ENCODE measurements at places on chromosomes 5 and 9.
A peak's percentile ranks its signal among the peaks of the same experiment; 100 is the strongest.

- DNase-seq, result peak; percentile 5
Observed at GRCh38 chr9:36597412-36598178, 24.9 kb downstream of the MELK start.

GRCh38 chr5:668283-668995, 24.7 kb downstream of the TPPP start:
- DNase-seq, result no peak

- peak; percentile 8 for DNase-seq
Observed at GRCh38 chr9:7790022-7790818, 9.4 kb downstream of the DMAC1 start.

DNA sequence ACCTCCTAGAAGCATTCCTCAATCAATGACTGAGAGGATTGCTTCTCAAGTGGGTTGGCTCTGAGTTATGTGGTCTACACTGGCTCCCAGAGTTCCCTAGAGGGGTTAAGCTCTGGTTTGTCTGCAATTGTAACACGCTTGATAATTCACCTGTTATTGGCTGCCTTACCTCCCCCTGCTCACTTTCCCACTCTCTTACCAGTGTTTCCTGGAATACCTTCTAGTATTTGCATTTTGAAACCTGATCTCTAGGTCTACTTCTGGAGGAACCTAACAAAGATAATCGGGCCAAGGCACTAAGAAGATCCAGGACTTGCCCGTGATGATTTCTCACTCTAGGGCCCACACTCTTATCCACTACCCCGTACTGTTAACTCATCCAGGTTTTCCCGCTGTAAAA, 110.1 kb upstream of the MAP3K1 start:
- DNase-seq, result no peak

DNA sequence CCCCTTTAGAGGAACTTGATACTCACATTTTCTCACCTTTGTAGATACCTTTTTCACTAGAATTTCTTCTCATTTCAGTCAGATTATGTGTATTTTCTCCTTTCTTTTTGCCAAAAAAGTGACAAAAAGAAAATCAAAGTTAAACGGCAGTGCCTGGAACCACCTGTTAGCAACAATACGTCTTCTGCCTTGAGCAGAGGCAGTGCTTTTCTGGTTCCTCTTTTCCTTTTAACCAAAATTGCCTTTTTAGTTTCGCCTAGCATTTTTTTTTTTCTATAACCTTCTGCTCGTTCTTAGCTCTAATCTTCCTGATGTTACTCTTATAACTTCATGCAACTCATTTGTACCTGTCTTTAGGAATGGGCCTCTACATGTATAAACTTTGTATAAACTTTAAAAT, 26.1 kb downstream of the SMIM32 start:
- no peak for DNase-seq

DNA sequence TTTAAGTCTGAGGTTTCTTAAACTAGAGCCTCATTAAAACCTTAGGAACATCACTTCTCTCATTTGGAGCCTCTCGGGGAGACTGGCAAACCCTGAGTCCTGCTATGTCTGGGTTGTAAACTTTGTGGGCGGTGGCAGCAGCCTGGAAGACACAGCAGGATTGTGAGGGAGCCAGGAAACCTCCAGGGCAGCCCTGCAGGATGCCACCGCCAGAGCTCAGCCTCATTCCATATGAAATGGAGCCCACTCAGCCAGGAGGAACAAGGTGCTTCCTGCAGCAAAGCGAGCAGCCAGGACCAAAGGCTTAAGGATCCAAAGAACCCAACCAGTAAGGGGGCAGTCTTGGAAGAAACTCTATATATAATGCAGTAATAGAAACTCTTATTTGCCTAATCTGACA, 37.9 kb upstream of the IDNK start:
- no peak for DNase-seq

GRCh38 chr9:98727428-98727827, 18.7 kb upstream of the GABBR2 start:
- DNase-seq, result no peak

GRCh38 chr5:181062631-181063030, 22.6 kb downstream of the BTNL9 start:
- no peak for DNase-seq

DNA sequence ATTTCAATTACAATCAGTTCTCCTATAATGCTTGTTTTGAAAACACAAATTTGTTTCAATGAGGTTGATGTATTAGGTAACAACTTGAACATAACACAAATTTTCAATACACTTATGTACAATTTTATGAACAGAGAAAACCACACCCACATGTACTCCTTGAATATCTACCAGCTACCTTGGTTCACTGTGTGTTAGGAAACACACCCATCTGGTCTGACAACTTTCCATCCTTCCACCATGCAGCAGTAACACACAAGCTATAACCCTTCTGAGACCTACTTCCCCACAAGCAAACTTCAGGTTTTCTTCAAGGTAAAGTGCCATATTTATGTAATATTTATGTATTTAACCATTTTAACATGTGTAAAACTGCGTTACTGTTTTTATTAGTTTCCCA, 36.4 kb upstream of the UBQLN1 start:
- peak; percentile 1 for DNase-seq

GRCh38 chr9:22416692-22417060, 29.9 kb upstream of the DMRTA1 start:
- no peak for DNase-seq

DNA sequence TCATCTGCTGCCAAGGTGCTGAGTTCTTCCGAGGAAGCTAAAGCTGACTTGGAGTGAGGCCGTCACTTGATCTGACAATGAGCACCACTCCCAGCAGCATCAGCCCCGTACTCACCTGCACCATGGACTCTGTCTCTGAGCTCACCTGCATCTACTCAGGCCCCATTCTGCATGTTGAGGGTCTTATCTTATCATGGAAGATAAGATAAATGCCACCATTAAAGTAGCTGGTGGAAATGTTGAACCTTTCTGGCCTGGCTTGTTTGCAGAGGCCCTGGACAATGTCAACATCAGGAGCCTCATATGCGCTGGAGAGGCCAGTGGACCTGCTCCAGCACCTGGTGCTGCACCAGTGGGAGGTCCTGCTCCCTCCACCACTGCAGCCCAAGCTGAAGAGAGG, 35.0 kb upstream of the HMGCS1 start:
- no peak for DNase-seq

DNA sequence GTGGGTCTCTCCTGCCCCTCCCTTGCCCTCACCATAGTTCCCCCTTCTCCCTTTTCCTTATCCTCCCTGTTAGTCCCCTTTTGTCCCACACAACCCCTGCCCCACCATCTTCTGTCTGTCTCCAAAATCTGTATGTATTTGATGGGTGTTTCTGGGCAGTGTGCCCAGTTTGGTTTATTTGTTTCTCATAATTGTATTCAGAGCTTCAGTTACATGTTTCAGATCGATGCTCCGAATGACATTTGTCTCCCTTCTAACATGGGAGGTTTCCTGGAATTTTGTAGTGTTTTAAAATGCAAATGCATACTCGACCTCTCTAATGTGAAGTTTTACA, 22.2 kb downstream of the FBXL7 start:
- no peak for DNase-seq

GRCh38 chr5:2006971-2007291, 124.2 kb upstream of the IRX4 start:
- no peak for DNase-seq

- DNase-seq, result no peak
Observed at GRCh38 chr5:169350759-169351240, 49.9 kb upstream of the SLIT3 start.

GRCh38 chr9:134864821-134865190, 15.8 kb upstream of the FCN2 start:
- no peak for DNase-seq

DNA sequence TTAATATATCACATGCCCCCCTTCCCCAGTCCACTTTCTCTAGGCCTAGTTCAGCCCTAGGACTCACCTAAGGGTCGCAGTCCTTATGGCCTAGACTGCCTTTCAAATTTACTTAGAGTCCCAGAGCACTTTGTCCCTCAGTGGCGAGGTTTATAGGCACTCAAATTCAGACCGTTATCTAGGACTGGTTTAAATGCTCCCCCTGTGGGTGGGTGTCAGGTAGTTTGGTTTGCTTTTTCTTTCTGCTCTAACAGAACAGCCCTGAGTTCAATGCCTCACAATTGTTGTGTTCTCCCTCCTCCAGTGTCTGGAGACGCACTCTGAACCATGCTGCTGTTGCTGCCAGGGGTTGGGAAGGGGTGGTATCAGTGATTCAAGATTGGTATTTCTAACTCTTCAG, 317.1 kb downstream of the MAT2B start:
- DNase-seq, result no peak

GRCh38 chr5:177447611-177448243, 1.1 kb downstream of the PRR7 start:
- DNase-seq, result peak; percentile 42

DNA sequence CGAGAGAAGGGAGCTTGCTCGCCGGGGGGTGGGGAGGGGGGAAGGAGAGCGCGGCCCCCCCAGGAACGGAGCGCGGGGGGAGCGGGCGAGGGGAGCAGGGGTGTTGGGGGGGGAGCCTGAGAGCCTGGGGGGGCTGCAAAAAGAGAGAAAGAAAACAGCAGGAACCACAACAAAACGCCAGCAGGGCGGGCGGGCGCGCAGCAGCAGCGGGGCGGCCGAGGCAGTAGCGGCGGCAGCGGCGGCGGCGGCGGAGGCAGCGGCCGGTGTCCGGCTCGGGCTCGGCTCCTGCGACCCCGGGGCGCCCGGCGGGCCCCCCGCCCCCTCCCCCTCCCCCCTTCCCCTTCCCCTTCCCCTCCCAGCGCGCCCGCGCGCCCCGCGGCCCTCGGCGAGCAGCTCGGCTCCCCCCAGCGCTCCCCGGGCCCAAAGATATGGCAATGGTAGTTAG, 1.6 kb downstream of the NR2F1 start:
- no peak for DNase-seq

DNA sequence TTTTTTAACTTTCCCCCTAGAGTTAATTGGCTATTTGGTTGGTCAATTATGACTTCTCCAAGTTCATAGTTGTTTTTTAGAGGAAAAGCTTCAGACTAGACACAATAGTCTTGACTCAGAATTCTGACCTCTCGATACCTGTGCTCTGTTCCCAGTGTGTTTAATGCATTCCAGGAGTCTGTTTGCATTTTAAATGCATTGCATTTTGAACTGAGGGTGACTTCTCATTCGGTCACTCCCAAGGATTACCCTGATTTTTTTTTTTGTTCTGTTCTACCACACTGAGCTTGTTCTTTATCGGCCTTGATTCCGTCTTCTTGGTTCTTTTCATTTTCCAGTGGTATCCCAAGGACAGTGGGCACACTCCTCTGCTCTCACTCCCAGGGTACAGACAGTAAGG, 16.3 kb downstream of the ARHGEF28 start:
- no peak for DNase-seq

GRCh38 chr5:148209151-148209770, 6.4 kb downstream of the SPINK6 start:
- peak; percentile 42 for DNase-seq

- DNase-seq, result no peak
Observed at GRCh38 chr5:39130716-39131115, 56.5 kb upstream of the RICTOR start.

GRCh38 chr5:5270958-5271785, 131.0 kb downstream of the ADAMTS16 start:
- DNase-seq, result peak; percentile 74

DNA sequence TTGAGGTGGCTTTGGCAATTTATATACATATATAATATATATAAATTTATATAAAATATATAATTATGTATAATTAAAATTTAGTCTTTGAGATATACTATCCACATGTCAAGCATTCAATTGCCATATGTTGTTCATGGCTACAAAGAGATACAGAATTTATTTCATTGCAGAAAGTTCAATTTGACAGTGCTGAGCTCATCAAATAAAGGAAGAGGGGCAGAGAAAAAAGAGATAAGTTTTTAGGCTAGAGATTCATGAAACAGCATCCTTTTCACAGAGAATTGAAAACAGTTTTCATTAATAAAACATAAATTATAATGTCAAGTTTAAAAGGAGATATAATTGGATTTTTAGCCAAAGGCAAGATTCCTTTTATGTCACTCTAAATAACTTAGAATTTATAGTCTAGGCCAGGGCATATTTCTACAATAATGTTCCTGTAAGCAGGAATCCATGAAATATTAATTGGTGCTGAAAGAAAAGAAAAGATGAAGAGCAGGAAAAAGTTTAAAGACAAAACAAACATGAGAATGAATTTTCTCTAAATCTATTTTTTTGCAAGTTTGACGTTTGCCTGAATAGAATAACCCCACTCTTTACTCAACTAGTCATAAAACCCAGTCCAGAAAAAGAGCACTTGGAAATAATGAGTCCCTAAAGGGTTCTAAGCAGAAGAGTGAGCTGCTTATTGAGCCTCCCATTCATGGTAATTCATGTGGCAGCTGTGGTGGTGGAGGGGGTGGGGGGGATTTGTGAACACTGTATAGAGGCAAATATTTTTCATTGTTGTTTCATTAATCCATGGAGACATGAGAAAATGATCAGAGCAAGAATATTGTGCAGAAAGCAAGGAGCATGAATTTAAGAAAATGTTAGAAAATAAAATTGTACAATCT, 1279.5 kb downstream of the CDH12 start:
- no peak for DNase-seq

DNA sequence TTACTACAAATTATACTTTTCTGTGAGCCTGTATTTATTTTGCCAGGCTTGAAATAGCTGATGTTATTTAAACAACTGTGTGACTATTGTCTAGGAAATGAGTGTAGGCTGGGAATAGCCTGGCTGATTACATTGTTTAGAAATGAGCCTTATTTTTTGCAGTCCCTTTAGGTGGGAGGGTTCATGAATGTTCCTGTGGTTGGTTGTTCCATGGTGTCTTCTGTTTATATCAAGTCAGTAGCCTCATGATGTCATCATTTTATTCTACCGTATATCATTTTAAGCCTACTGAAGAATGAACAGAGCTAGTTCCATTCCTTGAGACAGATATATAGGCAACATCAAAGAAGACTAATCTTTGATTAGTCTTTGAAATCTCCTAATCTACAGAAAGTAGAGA, 53.1 kb downstream of the MAP1B start:
- no peak for DNase-seq

DNA sequence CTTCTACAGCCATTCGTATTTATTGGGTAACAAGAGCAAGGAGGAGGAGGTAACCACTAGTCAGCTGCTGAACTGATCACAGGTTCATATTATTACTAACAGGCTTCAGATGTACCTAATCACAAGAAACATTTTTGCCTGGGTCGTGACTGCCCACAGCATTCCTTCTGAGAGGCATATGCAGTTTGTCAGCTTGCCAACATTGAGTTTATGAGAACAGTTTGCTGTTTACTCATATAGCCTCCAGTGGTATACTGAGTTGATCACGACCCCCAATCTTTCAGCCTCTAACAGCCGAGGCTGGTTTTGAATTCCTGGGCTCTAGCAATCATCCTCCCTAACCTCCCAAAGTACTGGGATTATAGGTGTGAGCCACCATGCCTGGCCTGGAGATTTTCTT, 693.6 kb downstream of the TLE1 start:
- DNase-seq, result no peak

- DNase-seq, result no peak
Observed at GRCh38 chr5:54309691-54310432, 511 bp downstream of the ARL15 start.
